ENCODE measurements at places on chromosomes 2 and 18. TPM values are rescaled to one million over a fixed set of nuclear protein-coding genes. Genes with fewer than 3 reads are reported as not detected.

UGP2 gene
- 85.4 TPM for total RNA-seq

PLEKHH2 gene
- 3.3 TPM for total RNA-seq

CHST9 gene
- total RNA-seq: 0.27 TPM

LYPD1 gene
- total RNA-seq: 0.88 TPM

FAM228A gene
- not detected for total RNA-seq

POMC gene
- not detected for total RNA-seq

HYCC2 gene
- 29.6 TPM for total RNA-seq

POLR1A gene
- 17.0 TPM for total RNA-seq

THOC1 gene
- total RNA-seq: 43.3 TPM

CAVIN2 gene
- 49.5 TPM for total RNA-seq

DNA sequence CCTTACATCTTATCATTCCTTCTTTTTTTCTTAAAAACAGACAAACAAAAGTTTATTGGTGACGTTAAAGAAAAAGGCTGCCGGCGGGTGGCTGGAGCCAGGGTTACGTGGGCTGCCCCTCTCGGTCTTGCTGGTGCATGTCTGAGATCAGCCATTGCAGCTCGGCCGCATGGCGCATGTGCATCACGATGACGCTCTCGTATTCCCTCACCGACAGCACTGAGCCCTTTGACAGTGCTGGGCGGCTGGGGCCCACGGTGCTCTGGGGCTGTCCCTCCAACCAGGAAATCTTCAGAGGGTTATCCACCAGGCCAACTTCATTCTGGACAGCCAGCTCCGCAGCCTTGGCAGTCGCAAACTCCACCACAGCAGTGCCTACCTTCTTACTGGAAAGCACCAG lies 1081.8 kb upstream of the TMEFF2 start:
- no peak for DNase-seq

GRCh38 chr2:137005210-137005609 lies 239.9 kb downstream of the THSD7B start:
- DNase-seq: no peak

- DNase-seq: no peak
Observed at GRCh38 chr2:218785103-218785502, 3.2 kb downstream of the CYP27A1 start.

DNA sequence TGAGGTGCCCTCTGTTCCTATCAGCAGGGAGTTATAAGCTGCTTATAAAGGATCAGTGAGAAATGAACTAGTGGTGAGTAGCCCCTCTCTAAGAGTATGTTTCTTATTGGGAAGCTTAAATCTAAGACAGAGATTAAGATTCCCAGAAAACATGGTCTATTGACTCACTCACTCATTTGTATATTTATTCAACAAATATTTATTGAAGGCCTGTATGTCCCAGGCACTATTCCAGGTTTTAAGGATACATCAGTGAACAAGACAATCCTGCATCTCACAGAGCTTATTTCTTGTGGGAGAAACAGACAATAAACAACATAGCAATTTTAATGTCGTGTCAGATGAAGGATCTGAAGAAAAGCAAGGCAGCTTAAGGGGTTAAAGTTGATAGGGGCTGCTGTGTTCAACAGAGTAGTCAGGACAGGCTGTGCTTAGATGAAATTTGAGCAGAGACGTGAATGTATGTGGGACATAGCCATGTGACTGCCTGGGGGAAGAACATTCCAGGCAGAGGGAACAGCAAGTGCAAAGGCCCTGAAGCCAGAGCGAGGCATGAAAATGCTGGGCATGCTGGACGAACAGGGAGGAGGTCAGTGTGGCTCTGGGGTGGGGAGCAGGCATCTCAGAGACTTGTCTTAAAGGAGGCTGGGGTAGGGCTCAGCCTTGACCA lies 14.8 kb upstream of the PSD4 start:
- DNase-seq: no peak

DNA sequence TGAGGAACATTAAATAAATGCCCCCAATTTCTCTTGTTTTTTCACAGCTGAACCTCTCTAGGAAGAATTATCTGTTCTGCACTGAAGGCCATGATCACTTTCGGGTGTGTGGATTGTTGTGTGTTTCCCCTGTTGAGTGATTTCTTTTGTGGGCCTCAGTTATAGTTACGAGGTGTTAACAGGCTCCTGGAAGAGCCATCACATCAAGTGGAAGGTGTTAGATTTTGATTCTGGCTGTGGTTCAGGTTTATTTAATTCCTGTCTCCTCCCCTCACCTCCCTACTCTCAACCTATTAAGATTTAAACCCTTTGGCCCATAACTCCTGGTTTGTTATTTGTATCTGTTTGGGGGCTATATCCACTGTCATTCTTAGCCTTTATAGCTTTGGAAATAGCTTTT lies 182.8 kb downstream of the AGPS start:
- DNase-seq: no peak

- DNase-seq: no peak
Observed at GRCh38 chr2:29940706-29941105, 19.3 kb upstream of the ALK start.

- no peak for DNase-seq
Observed at GRCh38 chr2:232967474-232967873, 45.6 kb downstream of the NGEF start.

- no peak for DNase-seq
Observed at GRCh38 chr2:3251946-3252345, 125.7 kb downstream of the EIPR1 start.

GRCh38 chr18:36758623-36759022 lies 70.2 kb downstream of the TPGS2 start:
- DNase-seq: no peak

DNA sequence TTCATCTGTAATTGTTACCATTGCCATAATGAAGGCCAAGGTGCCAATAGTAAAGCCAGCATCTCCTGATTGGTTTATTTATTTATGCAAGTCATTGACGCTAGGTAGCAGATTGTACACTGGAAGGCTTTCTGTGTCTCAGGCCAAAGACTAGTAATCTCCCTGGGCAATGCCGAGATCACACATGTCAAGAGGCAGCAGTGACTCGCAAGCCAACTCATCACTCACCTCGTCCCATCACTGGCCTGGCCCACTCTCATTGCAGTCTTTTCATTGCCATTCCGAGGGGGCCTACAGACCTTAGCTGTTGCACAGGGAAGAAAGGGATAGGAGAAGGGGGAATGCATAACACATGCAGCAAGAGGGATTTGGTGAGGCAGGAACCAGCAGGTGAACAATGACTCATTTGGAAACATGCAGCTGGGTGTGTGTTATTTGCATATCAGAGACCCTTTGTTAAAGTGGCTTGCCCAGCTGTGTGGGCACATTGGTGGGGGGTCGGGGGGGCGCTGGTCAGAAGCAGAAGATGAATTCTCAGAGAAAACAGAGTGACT lies 448.7 kb upstream of the HNRNPA3 start:
- no peak for DNase-seq

DNA sequence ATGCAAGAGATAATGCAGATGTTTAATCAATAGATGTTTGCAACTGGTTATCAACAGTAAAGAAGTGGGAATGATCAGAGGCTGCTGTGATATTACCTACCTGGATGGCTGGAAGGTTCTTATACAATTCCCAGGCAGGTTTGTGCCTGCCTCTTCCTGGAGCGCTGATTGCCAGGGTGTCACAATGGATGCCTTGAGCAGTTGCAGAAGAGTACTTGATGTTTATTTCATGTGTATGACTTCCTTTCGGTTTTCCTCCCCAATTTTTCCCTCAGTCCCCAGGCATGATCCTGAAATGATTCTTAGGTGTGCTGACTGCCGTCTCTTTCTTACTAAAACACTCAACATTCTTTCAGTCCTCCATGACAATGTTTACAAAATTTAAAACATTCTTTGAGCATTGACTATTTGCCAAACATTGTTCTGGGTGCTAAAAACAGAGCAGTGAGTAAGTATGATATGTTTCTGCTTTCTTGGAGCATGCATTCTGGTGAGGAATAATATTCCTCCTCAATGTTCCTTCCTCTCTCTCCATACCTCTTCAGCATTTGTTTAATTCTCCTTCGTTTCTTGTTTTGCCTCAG lies 416.6 kb upstream of the TRIB2 start:
- no peak for DNase-seq

DNA sequence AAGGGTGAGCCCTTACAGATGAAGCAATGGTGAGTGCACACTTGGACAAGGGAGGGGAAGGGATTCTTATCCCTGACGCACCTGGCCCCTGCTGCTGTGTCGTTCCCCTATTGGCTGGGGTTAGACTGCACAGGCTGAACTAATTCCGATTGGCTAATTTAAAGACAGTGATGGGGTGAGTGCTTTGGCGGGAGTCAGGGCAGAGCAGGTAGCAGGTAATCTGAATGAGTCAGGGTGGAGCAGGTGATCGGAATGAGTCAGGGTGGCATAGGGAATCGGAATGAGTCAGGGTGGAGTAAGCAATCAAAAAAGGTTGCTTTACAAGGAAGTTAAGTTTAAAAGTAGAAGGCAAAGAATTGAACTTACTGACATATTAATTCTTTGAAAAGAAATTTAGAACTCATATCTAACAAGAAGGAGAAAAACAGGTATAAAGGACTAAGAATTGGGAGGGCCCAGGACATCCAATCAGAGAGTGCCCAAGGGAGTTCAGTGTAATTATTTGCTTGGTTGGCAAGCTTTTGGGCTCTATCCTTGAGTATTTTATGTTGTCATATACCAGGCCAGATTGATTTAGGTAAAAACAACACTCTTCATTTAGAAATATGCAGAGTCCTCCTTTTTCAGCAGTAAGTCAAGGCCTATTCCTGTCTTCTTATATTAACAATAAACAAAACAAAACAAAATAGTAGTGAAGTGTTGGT lies 52.3 kb upstream of the RALBP1 start:
- no peak for DNase-seq

DNA sequence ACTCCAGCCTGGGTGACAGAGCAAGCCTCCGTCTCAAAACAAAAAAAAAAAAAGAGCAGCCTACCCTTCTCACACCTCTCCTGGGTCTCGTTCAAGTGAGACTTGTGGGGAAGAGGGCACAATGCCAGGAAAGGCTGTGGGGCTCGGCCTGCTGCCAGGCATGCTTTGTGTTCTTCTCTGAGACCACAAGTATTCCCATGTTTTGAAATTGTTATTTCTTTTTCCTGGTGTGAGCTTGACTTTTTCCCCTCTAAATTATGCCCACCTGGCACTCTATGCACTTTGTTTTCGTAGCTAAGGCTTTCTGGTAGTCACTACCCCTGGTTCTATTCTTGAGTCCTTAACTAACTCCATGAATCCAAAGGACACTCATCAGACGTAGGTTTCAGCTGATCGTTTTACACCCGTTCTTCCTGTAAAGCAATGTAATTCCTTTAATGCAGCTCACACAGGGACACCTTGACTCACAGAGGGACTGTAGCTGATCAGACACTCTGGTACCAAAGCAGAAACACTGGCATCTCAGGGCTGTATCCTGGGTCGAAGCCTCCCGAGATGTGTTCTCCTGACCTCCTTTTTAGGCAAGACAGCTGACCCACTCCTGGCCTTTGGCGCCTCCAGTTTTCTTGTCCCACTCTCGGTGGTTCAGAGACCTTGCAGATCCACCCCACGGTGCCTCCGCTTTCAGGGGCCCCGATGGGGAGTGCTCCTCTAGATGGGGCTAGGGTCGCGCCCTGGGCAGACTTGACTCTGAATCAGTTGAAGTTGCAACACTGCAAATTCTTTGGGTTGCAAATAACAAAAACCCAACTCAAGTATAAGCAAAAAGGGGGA lies 193.3 kb upstream of the AGAP1 start:
- no peak for DNase-seq
